ENCODE measurements at places on chromosomes 6 and 20.

GRCh38 chr6:52666523-52666922 is 4.4 kb upstream of the TMEM14A start:
- DNase-seq, result no peak

GRCh38 chr6:27471365-27472115 is 1.4 kb downstream of the ZNF184 start:
- no peak for DNase-seq

GRCh38 chr20:54534101-54534500 is 58.7 kb downstream of the DOK5 start:
- DNase-seq, result no peak

GRCh38 chr6:156009656-156010055 is 554.0 kb upstream of the NOX3 start:
- no peak for DNase-seq

DNA sequence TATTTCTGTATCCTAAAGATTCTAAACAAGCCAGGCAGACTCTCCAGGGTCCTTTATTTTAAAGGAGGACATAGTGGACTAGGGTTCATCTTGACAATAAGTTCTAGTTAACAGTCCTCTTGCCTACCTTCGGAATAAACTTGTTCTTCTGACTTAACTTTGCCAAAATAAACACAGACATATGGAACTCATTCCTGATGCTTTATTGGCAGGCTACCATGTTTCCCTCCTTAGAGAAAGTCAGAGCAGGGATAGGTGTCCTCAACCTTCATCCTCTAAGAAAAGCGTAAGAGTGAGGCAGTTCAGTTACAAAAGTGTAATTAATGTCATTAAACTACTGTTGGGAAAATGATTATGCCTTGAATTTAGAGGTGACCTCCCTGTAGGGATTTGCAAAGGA is 46.9 kb upstream of the NRSN1 start:
- no peak for DNase-seq

GRCh38 chr20:11712639-11713160 is 205.0 kb upstream of the BTBD3 start:
- no peak for DNase-seq

- no peak for DNase-seq
These were observed 338.9 kb downstream of the ESR1 start for GRCh38 chr6:152146385-152146784.

DNA sequence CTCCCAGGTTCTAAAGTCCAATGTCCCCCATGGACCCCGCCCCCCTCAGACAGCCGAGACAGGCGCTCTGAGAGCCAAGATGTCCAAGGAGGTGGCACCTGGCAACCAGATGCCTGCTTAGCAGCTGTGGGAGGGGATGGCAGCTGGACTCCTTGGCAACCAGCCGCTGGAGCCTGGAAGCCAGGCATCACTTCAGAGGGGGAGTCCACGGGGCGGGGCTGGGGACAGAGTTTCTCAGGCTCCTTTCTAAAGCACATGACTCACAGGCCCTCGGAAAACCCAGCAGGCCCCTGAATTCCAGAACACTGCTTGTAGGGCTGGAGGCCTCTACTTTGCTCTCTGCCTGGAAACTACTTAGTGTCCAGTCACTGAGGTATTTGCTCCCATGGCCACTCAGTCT is 51.5 kb downstream of the PREX1 start:
- DNase-seq, result no peak

DNA sequence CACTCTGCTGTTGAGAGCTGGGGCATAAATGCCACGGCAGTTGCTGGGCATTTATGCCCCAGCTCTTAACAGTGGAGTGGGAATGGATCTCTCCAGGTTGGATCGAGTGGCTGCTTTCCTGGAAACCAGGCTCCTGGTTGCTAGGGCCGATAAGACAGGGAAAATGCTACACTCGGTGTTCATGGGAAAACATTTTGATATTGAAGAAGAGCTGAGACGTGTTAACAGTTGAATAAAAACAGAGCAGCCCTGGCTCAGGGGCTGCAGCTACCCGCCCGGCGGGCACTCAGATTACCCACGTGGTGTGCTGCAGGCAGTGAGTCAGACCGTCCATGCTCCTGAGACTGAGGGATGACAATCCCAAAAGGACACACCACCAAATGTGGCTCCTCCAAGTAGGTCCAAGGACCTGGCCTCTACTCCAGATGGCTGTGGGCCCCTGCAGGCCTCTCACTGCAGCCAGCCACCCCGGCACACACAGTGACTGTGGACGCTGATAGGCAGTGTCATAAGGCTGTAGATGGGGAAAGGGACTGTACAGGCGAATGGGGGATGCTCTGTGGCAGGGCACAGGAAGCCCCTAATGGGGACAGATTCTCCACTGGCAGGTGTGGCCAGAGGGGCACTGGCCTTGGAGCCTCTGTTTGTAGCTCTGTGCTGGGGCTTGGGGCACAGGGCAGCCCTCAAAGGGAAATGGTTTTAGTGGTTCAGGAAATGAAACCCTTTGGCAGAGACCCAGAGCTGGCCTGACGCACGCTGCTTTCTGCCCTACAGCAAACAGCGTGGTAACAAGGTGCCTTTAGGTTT is 237.8 kb downstream of the LY86 start:
- DNase-seq, result peak; percentile 82

DNA sequence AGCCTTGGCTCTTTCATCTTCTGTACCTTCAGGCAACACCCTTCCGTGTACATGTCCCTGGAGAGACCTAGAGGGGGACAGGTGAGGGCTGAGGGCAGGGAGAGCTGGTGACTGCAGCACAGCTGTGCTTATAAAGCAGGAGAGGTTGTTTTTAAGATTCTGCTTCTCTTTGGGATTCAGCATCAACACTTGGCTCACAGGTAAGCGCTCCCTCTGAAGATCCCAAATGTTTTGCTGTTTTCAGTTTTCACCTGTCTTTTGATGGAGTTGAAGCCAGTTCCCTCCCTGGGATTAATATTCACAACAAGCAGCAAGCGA is 19.4 kb upstream of the TRAF3IP2 start:
- no peak for DNase-seq

GRCh38 chr6:108524528-108525248 is 36.0 kb upstream of the FOXO3 start:
- DNase-seq, result no peak

- DNase-seq, result no peak
These were observed 28.5 kb upstream of the CCR6 start for GRCh38 chr6:167094436-167094819.

DNA sequence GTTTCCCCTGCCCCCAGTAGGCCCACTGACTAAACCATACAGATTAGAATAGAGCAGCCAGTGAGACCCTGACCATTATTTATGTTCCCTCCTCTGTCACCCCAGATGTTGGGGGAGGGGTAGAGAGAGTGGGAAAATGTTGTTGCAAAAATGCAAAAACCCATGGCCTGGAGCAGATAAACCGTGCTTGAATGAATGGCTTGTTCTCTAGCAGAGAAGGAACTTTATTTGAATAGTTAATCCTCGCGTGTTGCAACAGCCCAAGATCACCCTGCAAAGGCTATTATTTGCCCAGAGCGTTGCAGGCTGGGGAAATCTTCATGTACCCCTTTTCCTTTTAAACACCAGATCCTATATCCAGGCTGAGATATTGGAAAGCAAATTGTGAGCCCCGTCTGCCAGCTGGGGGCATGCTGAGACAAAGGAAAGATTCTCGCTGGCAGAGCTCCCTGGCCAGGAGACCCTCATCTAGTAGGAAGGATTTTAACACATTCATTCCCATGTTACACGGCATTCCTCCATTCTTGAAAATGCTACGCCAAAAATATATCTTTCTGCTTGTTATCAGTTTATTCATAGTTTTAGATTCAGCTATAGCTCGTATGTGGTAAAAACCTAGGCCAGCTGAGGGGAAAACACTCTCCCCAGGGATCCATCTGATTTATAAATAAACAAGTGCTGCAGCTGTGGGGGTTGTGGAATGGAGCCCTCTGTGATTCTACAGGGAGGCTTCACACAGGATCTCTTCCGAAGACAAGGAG is 53.0 kb downstream of the LINC00237 start:
- DNase-seq, result no peak

GRCh38 chr6:147384029-147384428 is 124.5 kb upstream of the SAMD5 start:
- DNase-seq, result peak; percentile 15

- DNase-seq, result peak; percentile 9
These were observed 327.2 kb upstream of the ZFP64 start for GRCh38 chr20:52518735-52519134.

DNA sequence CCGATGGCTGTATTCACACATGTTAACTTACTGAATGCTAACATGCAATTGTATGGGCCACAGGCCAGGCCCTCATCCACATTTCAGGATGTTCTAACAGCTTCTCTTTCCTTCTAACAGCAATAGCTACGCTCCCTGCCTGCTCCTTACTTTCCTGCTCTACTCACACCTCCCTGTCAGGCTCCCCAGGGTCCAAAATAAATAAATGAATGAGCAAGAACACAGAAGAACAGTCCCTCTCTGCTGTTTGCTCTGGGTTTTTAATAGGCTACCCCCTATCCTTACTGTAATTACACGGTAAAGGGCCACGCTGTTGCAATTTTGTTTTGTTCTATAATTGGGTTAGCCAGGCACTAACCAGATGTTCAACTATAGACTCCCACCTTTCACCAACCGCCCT is 135.6 kb downstream of the GMDS start:
- no peak for DNase-seq

- DNase-seq, result no peak
These were observed 37.2 kb downstream of the DAAM2 start for GRCh38 chr6:39829331-39829730.

DNA sequence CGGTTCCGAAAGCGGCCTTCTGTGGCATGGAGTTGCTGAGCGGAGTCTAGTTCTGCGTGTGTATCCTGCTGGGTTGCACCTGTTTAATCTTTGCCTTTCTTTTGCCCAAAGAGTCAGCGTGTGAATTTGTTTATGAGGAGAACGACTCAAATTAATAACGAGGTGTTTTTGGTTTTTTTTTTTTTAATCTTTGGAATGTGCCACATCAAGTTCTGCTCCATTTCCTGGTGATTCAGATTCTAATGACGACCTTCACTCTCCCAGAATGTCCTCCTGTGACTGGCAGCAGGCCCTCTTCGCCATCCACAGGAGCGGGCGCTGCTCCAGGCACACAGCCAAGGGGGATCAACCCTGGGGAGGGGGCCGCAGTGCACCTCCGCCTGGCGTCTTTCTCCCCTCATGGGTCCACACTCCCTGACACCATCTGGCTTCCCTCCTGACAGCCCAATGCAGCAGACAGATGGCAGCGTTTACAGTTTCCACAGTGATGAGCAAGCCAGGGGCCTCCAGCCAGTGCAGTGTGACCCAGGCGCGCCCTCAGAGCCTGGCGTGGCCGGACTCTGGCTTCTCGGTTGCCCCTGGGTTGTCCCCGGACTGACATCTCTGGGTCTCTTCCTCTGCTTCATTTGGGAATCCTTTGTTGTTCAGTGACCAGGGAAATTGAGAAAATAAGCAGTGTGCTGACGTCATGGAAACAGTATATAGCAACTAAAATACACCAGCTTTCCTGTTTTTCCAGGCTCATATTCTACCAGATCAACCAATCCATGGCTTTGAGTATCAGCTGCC is 27.5 kb upstream of the AFDN start:
- no peak for DNase-seq

- DNase-seq, result no peak
These were observed 15.1 kb upstream of the TBPL1 start for GRCh38 chr6:133937909-133938308.

DNA sequence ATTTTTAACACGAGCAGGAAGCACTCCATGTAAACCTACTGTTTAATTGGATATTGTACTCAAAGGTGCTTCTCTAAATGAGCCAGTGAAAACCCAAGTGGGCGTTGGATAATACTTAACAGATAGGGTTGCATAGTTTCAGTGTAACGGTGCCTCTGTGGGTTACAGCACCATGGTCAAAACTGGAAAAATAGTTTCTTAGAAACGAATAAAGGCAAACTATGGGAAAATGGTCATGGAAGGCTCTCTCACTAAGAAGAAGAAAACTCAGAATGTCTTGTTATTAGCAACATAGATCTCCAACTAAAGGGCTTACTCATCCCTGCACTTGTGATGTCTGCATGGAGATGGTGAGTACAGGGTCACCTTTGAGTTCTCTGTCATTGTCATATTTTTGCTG is 59.1 kb upstream of the NEDD9 start:
- DNase-seq, result peak; percentile 45

- no peak for DNase-seq
These were observed 281.8 kb downstream of the GMDS start for GRCh38 chr6:1963596-1963995.

DNA sequence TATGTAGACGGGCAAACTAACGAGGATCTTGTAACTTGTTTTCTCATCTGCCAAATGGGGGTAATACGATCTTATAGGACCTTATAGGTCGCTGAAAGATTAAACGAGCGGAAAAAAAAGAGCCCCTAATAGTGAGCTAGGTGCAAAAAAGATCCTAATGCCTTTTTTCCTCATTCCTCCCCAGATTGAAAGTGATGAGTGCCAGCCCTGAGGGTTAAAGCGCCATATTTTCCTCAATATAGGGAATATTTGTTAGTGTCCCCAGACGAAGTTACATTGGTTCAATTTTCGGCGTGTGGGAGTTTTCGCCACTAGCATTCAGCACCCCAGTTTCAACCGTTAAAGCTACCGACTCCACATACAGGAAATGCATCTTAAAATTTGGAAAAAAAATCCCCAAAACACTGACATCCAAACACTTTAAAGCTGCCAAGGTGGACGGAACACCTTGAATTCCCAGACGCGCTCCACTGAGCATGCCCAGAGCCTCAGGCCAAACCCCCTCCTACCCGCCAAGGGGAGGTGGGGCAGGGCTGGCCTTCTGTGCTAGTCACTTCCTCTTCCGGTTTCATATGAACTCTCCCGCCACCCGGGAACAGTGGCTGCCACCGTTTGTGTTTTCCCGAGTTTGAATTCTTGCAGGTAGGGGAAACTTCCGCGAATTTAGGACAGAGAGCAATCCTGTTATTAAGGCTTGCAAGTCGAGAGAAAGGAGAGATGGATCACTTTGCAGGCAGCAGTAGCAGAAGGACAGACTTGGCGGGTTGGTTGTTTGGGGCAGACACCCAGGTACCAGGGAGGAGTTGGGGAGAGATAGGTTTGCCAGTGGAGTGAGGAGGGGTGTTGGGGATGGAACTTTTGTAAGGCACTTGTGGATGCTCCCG is at the start of gene PRIM2:
TSS of gene PRIM2 (plus strand) at position 571 of the 884 bp plus-strand sequence. CDS start 816 bp downstream, outside the sequence.
- peak; percentile 89 for DNase-seq

DNA sequence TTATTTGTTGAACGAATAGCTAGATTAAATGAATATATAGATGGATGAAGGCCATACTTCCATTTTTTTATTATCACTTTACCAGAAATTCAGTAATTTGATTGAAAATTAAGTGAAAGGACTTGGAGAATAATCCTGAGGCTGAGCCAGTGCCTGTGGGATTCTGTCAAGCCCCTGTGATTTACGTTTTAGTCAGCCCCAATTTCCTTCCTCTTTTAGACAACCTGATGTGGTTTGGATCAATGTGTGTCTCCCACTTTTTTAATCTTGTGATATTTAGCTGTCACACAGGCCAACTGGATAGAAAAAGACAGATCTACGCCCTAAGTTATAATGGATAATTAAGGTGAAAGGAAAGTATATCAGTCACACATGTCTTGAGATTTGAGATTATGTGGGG is 188.8 kb downstream of the EDN1 start:
- no peak for DNase-seq

DNA sequence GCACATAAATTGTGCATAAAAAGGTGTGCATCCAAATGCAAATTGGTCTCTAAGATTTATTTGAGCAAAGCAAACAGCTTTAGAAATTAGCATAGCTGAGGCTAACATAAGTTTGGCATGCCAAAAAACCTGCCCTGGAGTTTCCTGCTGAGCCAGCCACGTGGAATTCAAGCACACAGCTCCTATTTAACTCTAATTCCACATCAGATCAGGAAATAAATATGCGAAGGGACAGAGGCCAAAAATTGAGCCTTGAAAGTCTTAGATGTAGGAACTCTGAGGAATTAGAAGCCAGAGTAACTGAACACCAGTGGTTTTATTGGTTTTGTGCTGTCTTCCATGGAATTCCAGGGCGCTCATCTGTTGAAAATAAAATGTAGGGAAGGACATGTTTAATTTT is 19.6 kb downstream of the SOBP start:
- DNase-seq, result no peak

Data from GM12865 (cell line).